ENCODE measurements at places on chromosomes 16 and 17.
A peak's percentile ranks its signal among the peaks of the same experiment; 100 is the strongest.

DNA sequence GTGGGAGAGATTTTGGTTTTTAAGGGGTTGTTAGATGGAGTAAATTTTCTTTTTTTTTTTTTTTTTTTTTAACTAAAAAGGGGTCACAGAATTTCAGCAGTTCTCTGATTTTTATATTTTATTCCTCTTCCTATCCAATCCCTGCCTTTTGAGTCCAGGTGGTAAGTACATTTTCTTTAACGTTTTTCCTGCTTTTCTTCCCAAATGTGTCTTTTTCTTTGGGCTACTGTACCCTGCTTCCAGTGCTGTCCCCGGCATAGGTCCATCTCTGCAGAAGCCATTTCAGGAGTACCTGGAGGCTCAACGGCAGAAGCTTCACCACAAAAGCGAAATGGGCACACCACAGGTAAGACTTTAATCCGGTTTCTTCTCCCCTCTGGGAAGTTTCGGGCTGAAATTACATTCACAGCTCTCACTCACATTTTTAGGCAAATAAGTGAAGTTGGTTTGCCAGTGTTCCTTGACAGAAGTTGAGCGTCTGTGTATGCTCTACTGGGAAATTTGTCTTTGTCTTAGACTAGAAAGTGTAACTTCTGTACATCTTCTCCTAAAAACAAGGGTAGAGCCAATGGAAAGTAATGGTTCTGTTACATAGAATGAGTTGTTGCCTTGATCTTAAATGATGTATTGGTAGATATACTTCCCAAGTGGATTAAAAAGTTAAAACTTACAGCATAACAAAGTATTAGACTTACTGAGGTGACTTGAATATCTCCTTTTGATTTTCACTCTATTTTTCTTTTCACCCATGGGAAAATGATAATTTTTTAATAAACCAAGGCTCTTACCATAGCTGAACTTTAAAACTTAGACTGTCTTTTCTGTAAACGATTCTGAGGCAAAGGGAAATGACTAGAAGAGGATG, 54.5 kb downstream of the TUBD1 start:
- DNase-seq = no peak

DNA sequence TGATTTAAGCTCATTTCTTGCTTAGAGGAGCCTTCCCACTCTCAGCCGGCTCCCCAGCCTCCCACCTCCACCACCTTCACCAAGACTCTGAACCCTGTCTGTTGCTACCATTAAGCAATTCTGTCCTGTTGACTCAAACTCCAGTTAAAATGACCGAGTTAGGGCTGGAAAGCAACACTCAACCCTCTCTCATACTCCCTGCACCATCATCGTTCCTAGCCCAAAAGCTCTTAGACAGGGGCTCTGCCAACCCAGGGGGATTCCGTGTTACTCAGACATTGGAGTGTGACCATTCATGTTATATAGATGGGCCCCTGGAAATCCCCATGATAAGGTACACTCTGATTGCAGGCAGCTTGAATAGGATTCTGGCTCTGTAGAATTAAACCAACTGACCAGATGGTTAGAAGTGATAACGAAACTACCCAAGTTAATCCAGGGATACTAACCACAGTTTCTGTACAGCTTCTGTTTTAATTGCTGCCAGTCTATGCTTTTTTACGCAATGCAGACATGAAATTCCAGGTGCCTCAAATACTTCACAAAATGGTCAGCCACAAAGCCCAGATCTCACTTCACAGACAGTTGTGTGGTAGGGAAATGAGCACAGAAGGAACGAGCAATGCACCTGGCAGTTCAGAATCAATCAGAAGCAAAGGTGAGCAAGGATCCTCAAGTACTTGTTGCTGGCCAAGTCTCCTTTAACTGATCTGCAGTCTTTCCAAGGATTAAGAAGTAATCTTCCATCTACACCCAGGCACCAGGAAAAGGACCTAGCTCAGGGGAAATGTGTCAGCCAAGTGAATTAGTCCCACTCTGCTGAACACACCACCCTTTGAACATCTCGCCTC, 2.1 kb downstream of the SSTR2 start:
- no peak for DNase-seq

GRCh38 chr17:51004249-51004648, 116.4 kb downstream of the SPAG9 start:
- DNase-seq = no peak

DNA sequence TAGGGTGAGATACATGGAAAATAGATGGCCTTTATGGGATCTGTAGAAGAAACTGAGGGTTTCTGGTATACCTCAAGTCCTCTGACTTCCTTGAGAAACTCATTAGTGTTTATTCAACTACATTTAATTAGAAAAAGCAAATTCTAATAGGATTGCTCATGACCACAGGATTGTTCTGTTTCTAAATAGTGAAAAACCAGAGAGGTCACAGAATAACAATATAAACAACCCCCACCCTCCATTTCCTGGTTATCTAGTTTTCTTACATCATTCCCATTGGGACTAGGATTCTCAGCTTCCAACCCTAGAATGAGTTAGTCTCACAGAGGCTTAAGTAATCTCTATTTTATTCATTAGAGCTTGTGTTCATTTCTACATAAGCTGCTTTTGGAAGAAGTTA, 30.0 kb downstream of the SF3B3 start:
- no peak for DNase-seq

- DNase-seq = peak; percentile 22
These were observed at the start of gene TLK2 for GRCh38 chr17:62478424-62478879. TSS of gene TLK2 (plus strand) at chr17:62478825. CDS start at chr17:62481126, 2,301 bp downstream.

DNA sequence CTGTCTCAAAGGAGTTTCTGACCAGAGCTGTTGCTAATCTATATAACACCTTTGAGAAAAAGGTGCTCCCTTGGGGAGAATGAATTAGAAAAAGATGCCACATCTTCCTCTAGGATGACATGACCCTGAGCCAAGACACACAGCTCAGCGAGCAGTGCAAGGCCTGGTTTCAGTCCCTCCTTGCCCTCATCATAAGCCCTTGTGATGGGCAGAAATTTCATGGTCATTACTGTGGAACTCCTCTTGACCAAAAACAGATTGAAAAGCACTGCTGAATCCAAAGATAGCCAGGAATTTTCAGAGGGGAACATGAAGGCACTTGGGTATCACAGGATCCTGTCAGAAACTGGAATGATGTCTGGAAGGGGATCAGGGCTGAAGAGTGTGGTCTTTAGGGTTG, 74.1 kb upstream of the IRX6 start:
- DNase-seq = no peak

GRCh38 chr16:66895999-66896398, 15.7 kb downstream of the PDP2 start:
- DNase-seq = no peak

- DNase-seq = no peak
These were observed 45.6 kb downstream of the ADCY7 start for GRCh38 chr16:50311891-50312501.

GRCh38 chr16:78405833-78406232, 306.4 kb downstream of the WWOX start:
- no peak for DNase-seq

DNA sequence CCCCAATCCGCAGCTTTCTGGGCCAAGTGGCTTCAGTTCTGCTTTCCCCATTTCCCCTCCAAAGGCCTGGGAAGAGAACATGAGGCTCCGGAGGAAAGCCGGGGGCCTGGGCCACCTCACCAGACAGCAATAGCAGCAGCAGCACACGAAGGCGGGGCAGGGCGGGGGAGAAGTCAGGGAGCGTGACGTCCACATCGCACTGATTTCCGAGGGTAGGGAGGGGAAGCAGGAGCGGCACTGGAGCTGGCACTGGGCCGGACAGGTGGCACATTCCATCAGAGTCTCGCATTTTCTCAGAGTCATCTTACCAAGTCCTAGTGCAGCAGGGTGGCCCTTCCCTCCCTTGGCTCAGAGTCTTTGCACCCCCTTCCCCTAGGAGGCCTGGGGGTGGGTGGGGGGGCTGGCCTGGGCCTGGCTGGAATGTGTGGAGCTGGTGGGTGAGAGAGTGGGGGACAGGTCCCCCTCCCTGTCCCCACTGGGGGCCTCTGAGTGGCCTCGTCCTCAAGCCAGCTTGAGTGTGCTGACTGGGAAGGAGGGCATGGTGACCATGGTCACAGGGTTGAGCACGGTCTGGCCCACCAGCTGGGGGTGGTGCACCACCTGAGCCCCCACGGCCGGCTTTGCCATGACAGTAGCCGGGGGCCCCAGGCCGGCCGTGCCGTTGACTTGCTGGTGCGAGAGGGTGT, 14.3 kb downstream of the MNT start:
- DNase-seq = no peak

GRCh38 chr16:88871349-88871702, 4.9 kb upstream of the PABPN1L start:
- DNase-seq = no peak

DNA sequence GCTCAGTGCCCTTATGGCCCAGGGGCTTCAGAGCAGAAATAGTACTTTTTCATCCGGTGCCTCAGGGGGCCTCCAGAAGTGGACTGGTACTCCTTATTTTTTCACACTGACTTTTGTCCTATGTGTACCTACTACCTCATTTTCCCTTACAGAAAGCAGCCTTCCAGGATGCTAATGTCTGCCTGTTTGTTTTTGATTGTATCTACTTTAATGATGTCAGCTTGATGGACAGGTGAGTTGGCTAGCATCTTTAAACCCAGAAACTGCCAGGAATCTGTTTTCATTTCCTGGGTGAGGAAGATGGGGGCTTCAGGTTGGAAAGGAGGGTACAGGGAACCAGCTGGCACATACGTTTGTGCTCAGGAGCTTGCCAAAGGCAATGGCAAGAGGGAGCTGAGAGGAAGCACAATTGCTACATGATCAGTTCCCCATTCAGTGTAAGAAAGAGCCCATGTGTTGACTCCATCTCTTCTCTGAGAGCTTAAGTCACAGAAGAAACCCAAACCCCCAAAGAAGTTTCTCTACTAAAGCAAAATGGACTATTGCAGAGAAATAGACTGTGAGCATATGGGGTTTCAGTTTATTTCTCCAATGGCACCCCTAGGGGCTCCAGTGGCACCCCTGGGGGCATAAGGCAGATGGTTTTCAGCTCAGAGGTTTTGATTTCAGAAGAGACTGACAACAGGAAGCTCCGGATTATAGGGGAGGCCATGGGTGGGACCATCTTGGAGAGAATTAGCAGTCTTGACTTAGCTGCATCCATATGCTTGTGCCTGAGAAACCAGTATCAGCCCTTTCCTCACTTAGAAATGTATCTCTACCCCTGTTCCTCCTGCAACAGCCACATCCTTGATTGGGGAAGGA, 16.3 kb downstream of the LIG3 start:
- no peak for DNase-seq

GRCh38 chr17:56762988-56763387, 70.7 kb downstream of the C17orf67 start:
- DNase-seq = no peak

DNA sequence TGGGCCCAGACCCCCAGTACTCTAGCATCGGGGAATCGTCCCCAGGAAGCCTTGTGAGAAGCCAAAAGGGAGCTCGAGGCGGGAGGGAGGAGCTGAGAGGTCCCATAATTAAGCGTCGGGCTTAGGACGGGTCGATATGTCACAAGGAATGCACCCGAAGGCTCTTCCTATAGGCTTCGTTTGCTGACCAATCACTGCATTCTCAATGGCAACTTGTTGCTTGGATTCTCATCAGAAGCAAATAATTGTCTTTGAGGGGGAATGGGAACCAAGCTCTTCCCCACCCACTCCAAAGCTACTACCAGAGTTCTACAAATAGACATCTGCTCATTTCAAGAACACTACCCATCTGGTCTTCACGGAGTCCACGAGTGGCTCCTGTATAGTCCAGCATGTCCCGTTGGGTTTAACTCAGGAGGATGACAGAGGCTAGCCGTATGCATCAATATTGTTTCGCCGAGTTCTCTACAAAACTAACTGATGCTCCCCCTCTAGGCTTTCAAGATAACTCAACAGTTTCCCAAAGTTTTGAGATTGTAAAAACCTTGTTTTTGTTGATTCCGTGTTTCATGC, 628 bp upstream of the BLMH start:
- DNase-seq = no peak

DNA sequence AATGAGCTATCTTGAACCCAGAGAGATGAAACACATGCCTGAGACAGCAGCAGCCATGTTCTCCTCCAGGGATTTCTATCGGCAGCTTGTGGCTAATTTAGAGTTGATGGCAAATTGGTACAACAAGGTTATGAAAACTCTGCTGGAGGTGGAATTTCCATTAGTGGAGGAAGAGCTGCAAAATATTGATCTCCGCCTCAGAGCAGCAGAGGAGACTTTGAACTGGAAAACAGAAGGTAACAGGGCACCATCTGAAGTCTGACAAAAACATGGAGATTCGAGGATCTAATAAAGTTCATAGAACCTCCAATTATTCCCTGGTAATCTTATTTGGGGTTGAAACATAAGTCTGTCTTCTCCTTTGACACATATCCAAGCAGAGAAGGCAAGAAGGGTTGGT, 52.8 kb downstream of the DNAH9 start:
- DNase-seq = no peak

DNA sequence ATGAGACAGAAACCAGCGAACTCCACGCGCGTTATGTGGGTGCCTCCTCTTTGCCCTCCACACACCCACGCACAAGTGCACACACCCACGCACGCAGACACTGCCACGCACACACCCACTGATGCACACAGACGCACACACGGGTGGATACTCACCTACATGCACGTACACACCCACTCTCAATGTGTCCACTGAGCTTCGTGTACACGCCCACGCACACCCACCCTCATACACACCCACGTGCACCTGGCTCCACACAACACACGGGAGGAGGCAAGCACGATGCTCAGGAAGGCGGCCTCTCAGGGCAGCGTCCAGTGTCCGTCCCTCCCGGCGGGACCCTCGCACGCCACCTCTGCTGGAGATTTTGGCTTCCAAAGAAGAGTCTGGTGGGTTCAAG, 4.2 kb downstream of the RFNG start:
- DNase-seq = no peak

DNA sequence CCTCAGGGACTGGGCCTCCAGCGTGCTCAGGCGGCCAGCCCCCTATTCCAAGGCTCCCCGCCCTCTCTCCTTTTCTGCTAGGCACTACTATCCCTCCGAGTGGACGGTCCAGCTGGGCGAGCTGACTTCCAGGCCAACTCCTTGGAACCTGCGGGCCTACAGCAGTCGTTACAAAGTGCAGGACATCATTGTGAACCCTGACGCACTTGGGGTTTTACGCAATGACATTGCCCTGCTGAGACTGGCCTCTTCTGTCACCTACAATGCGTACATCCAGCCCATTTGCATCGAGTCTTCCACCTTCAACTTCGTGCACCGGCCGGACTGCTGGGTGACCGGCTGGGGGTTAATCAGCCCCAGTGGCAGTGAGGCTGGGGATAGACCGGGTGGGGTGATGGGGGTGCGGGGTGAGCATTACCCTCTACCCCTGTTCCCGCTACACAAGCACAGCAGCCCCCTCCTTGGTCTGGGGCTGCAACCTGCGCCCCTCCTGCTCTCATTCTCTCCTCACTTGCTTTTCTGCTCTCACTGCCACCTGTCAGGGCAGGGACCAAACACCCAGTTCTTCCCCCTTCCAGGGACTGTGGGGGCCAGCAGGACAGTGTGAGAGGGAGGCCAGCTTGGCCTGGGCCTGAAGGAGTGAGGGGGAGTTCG, 1.1 kb downstream of the PRSS41 start:
- no peak for DNase-seq

- no peak for DNase-seq
These were observed 7.3 kb downstream of the GJD3 start for GRCh38 chr17:40356990-40357881.
